ENCODE measurements at places on chromosomes 7 and 10.

GRCh38 chr10:52300599-52301277 lies 13.3 kb upstream of the DKK1 start:
- DNase-seq: no peak

- no peak for DNase-seq
These were observed 124.1 kb downstream of the PTPN20 start for GRCh38 chr10:47035171-47035818.

DNA sequence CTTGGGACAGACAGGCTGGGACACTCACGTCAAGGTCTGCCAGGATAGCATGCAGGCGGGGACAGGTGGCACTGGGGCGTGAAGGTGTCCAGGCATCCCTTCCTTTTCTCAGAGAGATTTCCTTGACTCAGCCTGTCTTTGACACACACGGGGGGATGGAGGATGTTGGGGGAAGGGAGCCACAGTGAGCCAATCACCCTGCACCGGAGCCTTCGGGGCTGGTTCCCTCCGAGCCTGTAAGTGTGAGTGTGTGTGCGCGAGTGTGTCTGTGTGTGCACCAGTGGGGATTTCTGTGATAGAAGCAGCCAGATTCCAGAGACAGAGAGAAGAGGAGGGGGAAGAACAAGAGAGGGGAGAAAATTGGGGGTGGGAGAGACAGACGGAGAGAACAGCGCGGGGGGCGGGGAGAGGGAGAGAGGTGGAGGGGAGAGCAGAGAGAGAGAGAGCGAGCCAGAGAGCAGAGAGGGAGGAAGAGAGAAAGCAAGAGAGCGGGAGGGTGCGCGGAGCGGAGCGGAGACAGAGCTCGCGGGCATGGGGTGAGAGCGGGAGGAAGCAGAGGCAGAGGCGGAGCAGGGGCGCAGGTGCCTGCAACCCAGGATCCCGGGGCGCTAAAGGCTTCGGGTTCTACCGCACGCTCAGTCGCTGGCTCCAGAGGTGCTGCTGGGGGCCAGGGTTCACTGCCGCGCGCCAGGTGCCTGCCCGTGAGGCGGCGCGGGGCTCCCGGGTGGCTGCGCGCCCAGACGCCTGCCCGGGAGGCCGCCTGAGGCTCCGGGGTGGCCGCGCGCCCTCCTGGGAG lies 466 bp upstream of the GPR26 start:
- no peak for DNase-seq

DNA sequence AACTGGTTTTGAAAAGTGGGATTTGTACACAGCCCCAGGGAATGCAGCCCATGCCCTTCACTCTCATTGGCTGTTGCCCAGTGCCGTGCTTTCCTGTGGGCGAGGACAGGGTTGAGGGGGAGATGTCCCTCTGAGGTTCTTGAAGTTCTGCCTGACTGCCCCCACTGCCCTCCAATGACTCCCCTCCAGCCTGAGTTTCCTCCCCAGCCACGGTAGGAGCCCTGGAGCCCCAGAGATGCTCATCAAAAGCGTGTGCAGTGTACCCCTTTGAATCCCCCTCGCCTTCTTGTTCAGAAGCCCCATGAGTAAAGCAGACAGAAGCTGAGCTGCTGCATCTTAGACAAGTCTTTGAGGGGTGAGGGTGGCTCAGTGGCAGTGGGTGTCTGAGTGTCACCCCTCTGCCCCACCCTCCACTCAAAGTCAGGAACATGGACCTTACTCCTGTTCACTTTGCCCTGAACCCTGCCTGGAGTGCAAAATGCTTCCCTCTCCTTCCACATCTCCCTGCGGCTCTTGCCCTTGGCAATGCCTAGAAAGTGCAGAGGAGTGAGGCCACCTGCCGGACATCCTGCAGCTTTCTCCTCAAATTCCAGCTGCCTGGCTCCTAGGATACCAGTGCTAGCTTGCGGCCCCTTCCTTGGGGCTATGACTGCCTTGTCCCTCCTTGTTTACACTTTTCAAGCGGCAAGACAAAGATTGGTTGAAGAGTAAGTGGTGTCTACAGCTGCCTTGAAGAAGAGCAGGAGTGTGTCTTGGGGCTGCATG lies 19.9 kb downstream of the FAM241B start:
- DNase-seq: no peak

DNA sequence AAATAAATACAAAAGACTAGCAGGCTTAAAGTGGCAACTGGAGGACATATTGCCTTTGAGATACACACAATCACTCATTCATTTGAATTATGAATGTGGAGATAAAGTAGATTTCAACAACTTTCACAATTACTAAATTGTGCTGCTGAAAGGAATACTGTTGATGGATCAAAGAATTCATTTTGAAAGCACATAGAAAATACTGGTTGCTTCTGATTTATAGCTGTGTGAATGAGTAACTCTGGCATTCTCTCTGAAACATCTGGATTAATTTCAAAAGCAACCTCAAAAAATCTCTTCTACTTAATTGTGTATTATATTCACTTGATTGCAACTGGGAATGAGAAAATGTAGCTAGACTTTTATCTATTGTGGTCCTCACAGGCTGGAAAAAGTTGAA lies 397.6 kb downstream of the THSD7A start:
- no peak for DNase-seq

DNA sequence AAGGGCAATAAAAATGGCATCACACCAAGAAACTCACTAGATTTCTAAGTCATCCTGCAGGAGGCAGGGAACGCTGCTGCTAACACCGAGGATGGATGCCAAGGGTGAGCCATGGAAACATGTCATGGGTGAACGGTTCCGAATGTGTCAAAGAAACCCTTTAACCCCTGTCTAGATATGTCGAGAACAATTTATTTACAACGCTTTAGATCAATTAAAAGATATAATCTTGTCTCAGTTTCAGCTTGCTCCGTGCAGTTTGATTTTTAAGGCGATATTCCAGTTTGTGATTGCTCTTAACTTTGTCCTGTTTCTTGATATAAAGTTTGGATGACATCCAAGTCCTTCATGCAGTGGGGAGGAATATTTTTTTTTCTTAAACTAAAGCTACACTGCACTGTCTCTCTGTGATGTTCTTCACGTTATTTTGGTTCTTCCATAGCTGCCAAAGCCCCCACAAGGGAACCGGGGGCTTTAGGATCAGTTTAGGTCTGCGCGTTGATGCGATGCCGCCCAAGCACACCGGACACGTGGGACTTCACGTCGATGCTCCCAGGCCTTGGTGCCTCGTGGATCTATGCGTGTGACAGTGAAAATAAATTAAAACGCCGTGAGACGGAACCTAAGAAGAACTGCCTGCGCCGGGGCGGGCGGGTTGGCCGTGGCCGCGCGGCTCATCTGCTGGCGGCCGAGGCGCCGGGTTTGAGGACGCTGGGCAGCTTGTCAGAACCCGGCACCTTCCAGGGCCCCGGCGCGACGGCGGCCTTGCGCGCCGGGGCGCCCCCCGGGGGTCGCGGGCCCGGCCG lies 220.3 kb downstream of the PHTF2 start:
- no peak for DNase-seq

DNA sequence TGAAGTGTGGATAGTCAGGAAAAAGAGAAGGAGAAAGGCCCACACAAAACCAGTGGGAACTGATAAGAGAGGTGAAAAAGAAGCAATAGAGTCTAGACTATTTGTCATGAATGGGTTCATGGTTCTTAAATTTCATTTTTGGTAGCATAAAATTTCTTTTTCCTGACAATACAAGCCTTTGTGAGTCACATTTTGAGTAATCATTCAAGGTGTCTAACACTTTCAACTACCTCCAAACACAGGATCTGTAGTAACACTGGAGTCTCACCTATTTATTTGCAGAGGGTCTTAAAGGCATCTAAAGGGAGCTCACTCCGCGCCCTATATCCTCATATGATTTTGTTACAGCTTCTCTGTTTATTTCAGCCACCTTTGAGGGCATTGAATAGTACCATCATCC lies 96.0 kb downstream of the SAMD9 start:
- no peak for DNase-seq

- DNase-seq: no peak
These were observed 93.8 kb downstream of the PARD3 start for GRCh38 chr10:34721208-34721840.

GRCh38 chr10:45425621-45426563 lies 51.9 kb downstream of the ALOX5 start:
- DNase-seq: no peak

DNA sequence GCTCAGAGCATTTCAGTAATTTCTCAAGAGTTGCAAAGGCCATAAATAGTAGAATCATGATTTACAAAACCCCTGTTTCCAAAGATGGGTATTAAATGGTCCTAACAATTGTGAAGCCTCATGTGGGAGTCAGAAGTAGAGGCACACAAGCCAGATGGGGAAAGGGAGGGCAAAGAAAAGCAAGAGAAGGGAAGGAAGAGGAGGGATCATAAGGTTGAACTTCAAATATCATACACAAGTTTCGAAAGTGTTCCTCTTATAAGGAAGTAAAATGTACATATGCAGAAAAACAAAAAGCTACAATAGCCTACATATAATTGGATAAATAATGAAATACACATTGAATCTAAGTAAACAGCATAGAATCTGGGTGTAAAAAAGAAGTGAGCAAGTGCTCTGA lies 6.0 kb downstream of the LIPN start:
- DNase-seq: no peak

- peak; percentile 31 for DNase-seq
These were observed 3.5 kb downstream of the MKRN1 start for GRCh38 chr7:140475747-140476333.

- DNase-seq: no peak
These were observed 14.5 kb downstream of the LOXL4 start for GRCh38 chr10:98253499-98253898.

- DNase-seq: no peak
These were observed 79.6 kb downstream of the INSIG1 start for GRCh38 chr7:155377071-155377837.

DNA sequence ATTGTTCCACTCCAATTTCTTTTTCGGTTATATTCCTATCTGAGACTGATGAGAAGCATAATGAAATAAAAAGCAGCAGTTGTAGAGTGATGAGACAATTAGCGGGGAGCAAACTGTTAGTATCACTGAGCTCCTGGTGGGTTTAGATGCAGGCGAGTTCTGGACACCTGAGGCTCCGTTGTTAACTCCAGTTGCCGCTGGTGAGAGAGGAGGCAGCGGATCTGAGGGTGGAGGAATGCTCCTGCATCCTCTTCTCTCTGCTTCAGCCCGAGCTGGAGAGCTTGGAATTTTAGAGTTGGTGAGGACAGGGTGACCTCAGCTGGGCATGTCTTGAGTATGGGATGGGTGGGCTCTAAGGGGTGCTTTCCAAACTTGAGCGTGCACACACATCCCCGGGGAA lies 31.4 kb downstream of the LRMDA start:
- DNase-seq: no peak

GRCh38 chr10:118203461-118203860 lies 138.7 kb downstream of the FAM204A start:
- no peak for DNase-seq

GRCh38 chr10:791639-792038 lies 102.2 kb upstream of the DIP2C start:
- no peak for DNase-seq

DNA sequence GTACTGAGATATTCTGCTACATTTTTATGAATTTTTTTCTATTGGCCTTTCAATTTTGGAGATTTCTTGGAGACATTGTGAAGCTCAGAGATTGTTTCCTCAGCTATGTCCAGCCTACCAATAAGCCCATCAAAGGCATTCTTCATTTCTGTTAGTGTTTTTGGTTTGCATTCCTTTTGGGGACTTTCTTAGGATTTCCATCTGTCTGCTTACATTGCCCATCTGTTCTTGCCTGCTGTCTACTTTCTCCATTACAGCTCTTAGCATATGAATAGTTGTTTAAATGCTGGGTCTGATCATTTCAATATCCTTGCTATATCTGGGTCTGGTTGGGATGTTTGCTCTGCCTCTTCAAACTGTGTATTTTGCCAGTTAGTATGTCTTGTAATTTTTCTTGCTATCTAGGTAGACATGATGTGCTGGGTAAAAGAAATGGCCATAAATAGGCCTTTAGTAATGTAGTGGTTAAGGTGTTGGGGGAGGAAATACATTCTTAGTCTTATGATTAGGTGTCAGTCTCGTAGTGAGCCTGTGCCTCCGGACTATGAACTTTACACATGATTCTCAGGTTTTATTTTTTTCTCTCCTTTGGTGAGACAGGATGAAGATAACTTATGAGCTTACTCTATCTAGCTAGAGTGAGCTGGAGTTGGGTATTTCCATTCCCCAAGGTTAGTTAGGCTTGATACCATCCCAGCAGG lies 32.6 kb upstream of the NME8 start:
- no peak for DNase-seq

- DNase-seq: no peak
These were observed 227.9 kb downstream of the PLXNA4 start for GRCh38 chr7:132348341-132348740.

DNA sequence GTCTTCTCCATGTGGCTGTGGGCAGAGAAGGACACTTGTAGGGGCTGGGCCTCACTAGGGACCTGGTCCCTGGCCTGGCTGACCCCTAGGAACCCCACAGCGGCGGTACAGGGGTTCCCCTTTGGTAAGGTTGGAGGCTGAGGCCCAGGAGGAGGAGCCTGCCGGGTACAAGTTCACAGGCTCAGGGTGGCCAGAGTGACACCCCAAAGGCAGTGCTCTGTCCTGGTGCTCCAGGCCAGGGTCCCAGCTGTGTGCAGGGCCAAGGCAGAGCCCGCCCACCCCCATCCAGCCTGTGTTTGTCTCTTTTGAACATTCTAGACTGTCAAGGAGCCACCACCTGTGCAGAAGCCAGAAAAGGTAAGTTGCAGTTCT lies 23.3 kb downstream of the ANTXRL start:
- DNase-seq: no peak

DNA sequence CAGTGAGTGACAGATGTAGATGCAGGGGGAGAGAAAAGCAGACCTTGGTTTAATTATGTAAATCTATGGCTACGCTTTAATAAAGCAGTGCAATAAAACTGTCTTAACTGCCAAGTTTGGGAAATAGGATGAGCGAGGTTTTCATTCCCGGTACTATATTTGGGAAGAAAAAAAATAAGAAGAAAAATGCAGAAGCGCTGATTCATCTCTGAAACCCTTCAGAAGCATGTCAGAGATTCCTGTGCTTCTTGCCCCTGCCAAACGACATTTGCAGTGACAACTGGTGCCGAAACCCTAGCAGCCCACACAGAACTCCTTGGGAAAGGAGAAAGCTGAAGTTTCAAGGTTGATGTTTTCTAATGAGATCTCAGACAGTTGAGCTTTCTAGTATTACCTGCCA lies 380.7 kb downstream of the REEP3 start:
- DNase-seq: no peak

Data from NCI-H2107 (cell line).